A549 treated with RU486 at 1 μM for 4 hours (cell line): ENCODE measurements at places on chromosomes 2 and 18. TPM values are rescaled to one million over a fixed set of nuclear protein-coding genes. Genes with fewer than 3 reads are reported as not detected.

The ZSWIM2 gene
- total RNA-seq = not detected in 5 replicates

The KCNS3 gene
- total RNA-seq = 0.87 to 1.3 TPM (median 1.1 TPM) in 5 replicates

The RAD51AP2 gene
- not detected in 5 replicates for total RNA-seq

The SPATA3 gene
- total RNA-seq = not detected in 5 replicates

The PTPN4 gene
- 17.4 to 22.7 TPM (median 20.6 TPM) in 5 replicates for total RNA-seq

The LONRF2 gene
- 2.8 to 4.1 TPM (median 3.3 TPM) in 5 replicates for total RNA-seq

The PPP1R1C gene
- 1.7 to 3.3 TPM (median 1.8 TPM) in 5 replicates for total RNA-seq

The RBKS gene
- total RNA-seq = 6.0 to 8.9 TPM (median 8.0 TPM) in 5 replicates

The LAMA1 gene
- 0.05 to 0.08 TPM (median 0.07 TPM) in 5 replicates for total RNA-seq

The FAM237A gene
- total RNA-seq = not detected in 5 replicates

The ANO7 gene
- 1.7 to 2.7 TPM (median 1.9 TPM) in 5 replicates for total RNA-seq

The DYNAP gene
- not detected in 5 replicates for total RNA-seq

The ASXL3 gene
- not detected in 5 replicates for total RNA-seq

The CFAP53 gene
- total RNA-seq = 0.13 to 0.37 TPM (median 0.15 TPM) in 5 replicates
